Globus pallidus (tissue), 1 donor: ENCODE measurements at places on chromosomes 16 and 17.

DNA sequence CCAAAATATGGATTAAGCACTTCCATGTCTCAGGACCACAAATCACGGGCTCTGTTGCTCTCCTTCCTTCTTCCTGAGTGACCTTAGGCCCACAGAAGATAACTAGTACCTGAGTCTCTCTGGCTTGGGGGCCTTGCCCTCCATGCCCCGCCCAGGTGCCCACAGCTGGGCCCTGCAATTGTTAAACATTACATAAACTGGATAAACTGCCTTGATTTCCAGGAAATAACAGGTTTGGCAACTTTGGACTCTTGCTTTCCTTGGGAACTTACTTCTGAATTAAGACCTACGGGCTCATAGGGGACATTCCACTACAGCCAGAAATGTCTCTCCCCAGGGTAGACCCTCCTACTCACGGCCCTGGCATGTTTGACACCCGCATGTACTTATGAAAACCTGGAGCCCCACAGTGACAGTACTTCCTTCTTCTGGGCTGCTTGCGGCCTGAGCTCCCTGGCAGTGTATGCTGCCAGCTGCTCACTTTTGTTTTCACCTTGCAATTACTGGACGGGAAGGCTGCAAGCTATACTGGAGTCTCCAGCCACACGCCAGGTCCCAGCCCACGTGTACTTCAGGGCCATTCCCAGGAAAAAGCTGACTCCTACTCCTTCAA lies 2.3 kb upstream of the UBALD2 start:
- no peak for DNase-seq

GRCh38 chr17:29045026-29045425 lies 2.1 kb downstream of the PIPOX start:
- DNase-seq = no peak

- DNase-seq = peak; percentile 38
Observed at GRCh38 chr17:35612924-35613521, 25.9 kb downstream of the AP2B1 start.

- no peak for DNase-seq
Observed at GRCh38 chr17:6786618-6787017, 10.6 kb downstream of the FBXO39 start.

GRCh38 chr17:66115246-66115645 lies 76.7 kb downstream of the CEP112 start:
- no peak for DNase-seq

DNA sequence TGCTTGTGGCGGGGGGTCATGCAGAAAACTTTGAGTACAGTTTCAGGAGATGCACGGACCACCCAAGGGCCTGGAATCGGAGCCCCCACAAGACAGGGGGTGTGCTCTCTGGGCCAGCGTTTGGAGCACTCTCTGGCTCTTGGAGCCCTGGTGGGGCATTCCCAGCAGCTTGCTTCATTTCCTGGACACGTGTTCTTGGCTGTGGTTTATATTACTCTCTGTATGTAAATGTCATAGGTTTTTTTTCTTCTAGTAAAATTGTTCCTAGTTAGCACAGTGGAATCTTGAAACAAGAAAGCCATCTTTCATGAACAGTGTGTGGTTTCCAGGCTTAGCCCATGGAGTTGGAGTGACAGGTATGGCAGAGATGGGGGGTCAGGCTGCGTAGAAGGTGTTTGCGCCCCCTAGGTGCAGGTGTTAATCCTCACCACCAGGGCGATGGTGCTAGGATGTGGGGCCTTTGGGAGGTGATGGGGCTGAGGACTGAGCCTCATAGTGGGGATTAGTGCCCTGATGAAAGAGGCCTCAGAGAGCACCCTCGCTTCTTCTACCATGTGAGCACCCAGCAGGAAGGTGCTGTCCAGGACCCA lies 79.8 kb downstream of the JPH3 start:
- DNase-seq = no peak

GRCh38 chr16:73228649-73229048 lies 180.7 kb upstream of the ZFHX3 start:
- no peak for DNase-seq

- DNase-seq = peak; percentile 50
Observed at GRCh38 chr16:84726669-84727467, 27.1 kb downstream of the USP10 start.

GRCh38 chr16:89549007-89549700 lies 11.3 kb upstream of the RPL13 start:
- no peak for DNase-seq

- peak; percentile 54 for DNase-seq
Observed at GRCh38 chr16:938136-938535, 32.6 kb downstream of the LMF1 start.
